Thoracic aorta endothelial cell (primary cell): ENCODE measurements at places on chromosomes 1 and 21. TPM values are rescaled to one million over a fixed set of nuclear protein-coding genes. Genes with fewer than 3 reads are reported as not detected.

PKLR gene
- total RNA-seq: not detected in 2 replicates

EDARADD gene
- not detected in 2 replicates for total RNA-seq

TINAGL1 gene
- 329 and 456 TPM in 2 replicates for total RNA-seq

LIPI gene
- not detected in 2 replicates for total RNA-seq

SLAMF7 gene
- not detected in 2 replicates for total RNA-seq

ITLN1 gene
- not detected in 2 replicates for total RNA-seq

MORN1 gene
- 5.1 and 7.1 TPM in 2 replicates for total RNA-seq

ERICH3 gene
- not detected in 2 replicates for total RNA-seq

C1orf35 gene
- 7.3 and 10.1 TPM in 2 replicates for total RNA-seq

ADGRB2 gene
- 0.79 and 0.80 TPM in 2 replicates for total RNA-seq

FMO2 gene
- total RNA-seq: not detected in 2 replicates

SPSB1 gene
- 12.6 and 14.9 TPM in 2 replicates for total RNA-seq

WNT3A gene
- not detected in 2 replicates for total RNA-seq

AMY1A gene
- total RNA-seq: not detected in 2 replicates

TRAF3IP3 gene
- total RNA-seq: not detected in 2 replicates

SAMD11 gene
- total RNA-seq: not detected in 2 replicates

DMBX1 gene
- not detected in 2 replicates for total RNA-seq

TSTD1 gene
- total RNA-seq: 7.4 and 50.5 TPM in 2 replicates

CGN gene
- total RNA-seq: 0.93 and 1.7 TPM in 2 replicates

NEGR1 gene
- 12.1 and 12.2 TPM in 2 replicates for total RNA-seq

LCE2A gene
- total RNA-seq: not detected in 2 replicates
